Fibroblast of lung (primary cell): ENCODE measurements at places on chromosomes 2 and 18. TPM values are rescaled to one million over a fixed set of nuclear protein-coding genes. Genes with fewer than 3 reads are reported as not detected.
A peak's percentile ranks its signal among the peaks of the same experiment; 100 is the strongest.

DNA sequence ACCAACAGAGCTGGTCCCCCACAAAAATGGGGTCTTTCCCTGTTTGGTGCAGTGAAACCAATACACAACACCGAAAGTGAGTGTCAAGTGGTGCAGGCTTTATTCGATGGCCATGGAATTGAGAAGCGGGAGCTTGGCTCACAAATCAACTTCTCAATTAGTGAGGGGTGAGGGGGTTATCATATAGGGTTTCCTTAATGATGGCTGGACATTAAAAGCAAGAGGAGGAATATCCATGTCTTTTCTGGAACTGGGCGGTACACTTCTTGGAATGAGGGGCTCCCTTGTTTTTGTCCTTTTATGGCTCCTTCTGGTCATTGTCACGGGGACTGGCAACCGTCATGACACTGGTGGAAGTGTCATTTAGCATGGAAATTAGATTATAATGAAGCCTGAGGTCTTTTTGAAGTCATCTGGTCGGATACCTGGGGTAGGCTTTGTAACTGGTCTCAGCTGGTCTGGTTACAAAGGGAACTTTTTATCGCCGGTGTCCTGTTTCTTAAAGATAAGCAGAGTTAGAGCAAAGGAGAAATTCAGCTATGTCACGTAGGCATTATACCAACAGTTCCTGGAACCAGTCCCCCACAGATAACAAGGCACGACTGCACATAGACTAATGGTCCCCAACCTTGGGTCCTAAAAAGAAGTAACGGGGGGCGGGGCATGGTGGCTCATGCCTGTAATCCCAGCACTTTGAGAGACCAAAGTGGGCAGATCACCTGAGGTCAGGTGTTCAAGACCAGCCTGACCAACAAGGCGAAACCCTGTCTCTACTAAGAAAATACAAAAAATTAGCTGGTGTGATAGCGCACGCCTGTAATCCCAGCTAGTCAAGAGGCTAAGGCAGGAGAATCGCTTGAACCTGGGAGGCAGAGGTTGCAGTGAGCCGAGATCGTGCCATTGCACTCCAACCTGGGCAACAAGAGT lies 93.5 kb upstream of the NDUFV2 start:
- H3K4me3 ChIP-seq, result no peak overlapping the region
- no peaks in the 10 kb centered on the region for H3K27me3 ChIP-seq
- DNase-seq, result no peak
- no peaks in the 10 kb centered on the region for H3K36me3 ChIP-seq
- no peaks in the 10 kb centered on the region for H3K4me1 ChIP-seq

DNA sequence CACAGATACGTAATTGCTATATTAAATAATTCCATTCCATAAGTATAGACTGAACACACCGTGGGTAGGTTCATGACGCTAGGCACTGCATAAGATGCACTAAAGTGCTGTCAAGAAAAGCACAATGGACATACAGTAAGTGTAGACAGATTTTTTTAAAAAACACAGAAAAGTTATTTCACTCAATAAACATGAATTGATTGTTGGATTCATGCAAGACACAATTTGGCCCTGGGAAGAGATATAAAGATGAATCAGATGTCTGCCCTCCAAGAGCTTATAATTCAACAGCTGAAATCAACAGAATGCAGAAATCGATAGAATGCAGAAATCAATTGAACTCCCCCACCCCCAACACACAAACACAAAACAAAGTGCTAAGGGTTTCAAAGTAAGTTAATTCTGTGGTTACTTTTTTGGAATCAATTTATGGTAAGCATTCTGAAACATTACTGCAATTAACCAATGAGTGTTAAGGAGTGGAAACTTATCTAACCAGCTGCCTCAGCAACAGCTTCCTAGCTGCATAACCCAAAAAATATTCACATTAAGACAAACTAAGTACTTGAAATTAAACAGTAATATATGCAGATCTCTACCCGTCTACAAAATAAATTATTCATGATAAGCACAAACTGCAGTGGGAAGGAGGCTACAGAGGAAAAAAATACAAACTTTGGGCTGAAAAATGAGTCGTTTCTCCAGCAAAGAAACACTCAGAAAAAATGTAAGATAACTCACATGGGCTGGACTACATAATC lies 1.6 kb downstream of the NBAS start:
- H3K27ac ChIP-seq, result no peak overlapping the region
- no peaks in the 10 kb centered on the region for H3K36me3 ChIP-seq
- no peaks in the 10 kb centered on the region for H3K4me1 ChIP-seq
- no peaks in the 10 kb centered on the region for H3K27me3 ChIP-seq
- H3K4me3 ChIP-seq, result peak overlapping the region; percentile 98

DNA sequence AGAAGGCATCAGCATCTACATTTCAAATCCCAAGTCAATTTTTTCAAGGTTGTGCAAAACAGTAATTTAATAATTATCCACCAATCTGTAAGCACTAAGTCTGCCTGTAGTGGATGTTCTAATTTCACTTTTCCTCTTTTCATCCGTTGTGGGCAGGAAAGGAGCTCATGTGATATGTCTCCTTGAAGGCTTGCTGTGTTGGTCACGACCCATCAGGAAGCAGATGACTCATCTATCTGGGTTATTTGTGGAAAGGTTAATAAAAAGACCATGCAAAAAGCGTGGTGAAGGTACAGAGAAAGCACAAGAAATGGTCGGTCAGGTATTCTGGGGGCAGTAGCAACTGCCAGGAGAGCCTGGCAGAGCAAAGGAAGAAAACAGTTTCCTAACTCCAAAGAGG lies 476.7 kb upstream of the RAB6C start:
- H3K4me3 ChIP-seq, result no peak overlapping the region
- H3K36me3 ChIP-seq, result no peaks in the 10 kb centered on the region
- H3K27ac ChIP-seq, result no peak overlapping the region
- H3K4me1 ChIP-seq, result no peaks in the 10 kb centered on the region

DNA sequence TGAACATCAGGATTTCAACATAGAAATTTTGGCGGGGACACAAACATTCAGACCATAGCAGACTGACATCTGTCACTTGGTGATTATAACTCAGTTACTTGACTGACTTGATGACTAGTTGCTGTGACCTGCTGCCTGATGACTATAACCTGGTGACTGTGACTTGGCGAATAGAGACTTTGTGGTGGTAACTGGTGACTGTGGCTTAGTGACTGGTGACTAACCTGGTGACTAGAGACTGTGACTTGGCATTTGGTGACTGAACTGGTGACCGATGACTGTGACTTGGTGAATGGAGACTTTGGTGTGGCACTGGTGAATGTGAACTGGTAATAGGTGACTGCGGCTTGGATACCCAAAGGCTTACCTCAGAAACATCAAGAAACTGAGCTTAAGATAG lies 563.1 kb upstream of the FAM98A start:
- DNase-seq, result no peak
- no peaks in the 10 kb centered on the region for H3K36me3 ChIP-seq
- H3K4me1 ChIP-seq, result no peaks in the 10 kb centered on the region
- no peak overlapping the region for H3K27ac ChIP-seq
- no peaks in the 10 kb centered on the region for H3K27me3 ChIP-seq

DNA sequence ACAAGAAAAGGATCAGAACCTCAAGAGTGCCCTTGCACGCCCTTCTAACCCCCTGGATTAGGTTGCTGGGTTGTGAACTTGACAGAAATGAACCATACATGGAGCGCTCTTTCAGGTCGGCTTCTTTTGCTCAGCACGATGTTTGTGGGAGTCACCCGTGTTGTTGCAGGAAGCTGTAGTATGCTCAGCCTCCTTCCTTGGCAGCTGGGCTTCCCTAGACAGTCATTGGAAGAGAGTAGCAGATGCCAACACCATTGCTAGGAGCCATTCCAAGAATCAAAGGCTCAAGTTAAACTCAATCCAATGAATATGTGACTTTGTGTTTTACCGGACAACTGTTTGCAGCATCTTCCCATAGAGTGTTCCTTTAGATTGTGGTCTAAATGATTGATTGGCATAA lies 47.0 kb downstream of the RAB12 start:
- H3K27me3 ChIP-seq, result no peaks in the 10 kb centered on the region
- no peaks in the 10 kb centered on the region for H3K36me3 ChIP-seq

- no peaks in the 10 kb centered on the region for H3K27me3 ChIP-seq
- H3K4me1 ChIP-seq, result no peaks in the 10 kb centered on the region
- H3K36me3 ChIP-seq, result no peaks in the 10 kb centered on the region
- H3K27ac ChIP-seq, result no peak overlapping the region
Measured at GRCh38 chr2:82875858-82876257, 1583.2 kb downstream of the SUCLG1 start.

DNA sequence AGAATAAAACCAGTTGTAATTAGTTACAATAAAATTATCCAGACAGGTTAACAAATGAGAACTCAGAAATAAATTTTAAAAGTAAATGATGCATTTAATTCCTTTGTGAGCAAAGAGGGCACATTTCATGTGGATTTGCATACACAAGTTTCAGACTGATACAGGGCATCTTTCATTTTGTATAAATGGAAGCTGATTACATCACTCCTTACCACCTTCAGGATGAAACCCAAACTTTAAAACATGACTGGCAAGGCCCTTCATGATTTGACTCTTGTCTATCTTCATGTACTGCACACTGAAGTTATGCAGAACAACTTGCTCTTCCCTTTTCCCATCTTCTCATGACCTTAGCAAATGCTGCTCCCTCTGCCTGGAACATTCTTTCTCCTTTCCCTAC lies 26.9 kb downstream of the EFEMP1 start:
- H3K27me3 ChIP-seq, result no peaks in the 10 kb centered on the region
- peaks cover 9% of the 10 kb centered on the region for H3K4me1 ChIP-seq
- no peak for DNase-seq
- no peak overlapping the region for H3K27ac ChIP-seq
- H3K36me3 ChIP-seq, result no peaks in the 10 kb centered on the region

GRCh38 chr2:104406261-104406726 lies 447.6 kb upstream of the POU3F3 start:
- H3K36me3 ChIP-seq, result no peaks in the 10 kb centered on the region
- no peaks in the 10 kb centered on the region for H3K4me1 ChIP-seq
- DNase-seq, result peak; percentile 65
- no peak overlapping the region for H3K4me3 ChIP-seq
- H3K27me3 ChIP-seq, result no peaks in the 10 kb centered on the region

- H3K4me1 ChIP-seq, result no peaks in the 10 kb centered on the region
- H3K27ac ChIP-seq, result no peak overlapping the region
- peak; percentile 27 for DNase-seq
- H3K36me3 ChIP-seq, result peaks cover 5% of the 10 kb centered on the region
- no peaks in the 10 kb centered on the region for H3K27me3 ChIP-seq
Measured at GRCh38 chr2:169637620-169638019, 53.5 kb downstream of the PPIG start.

- H3K4me1 ChIP-seq, result peaks cover 6% of the 10 kb centered on the region
- H3K27me3 ChIP-seq, result peaks cover 3% of the 10 kb centered on the region
- H3K4me3 ChIP-seq, result no peak overlapping the region
Measured at GRCh38 chr18:23142251-23142929, 7.1 kb downstream of the CABLES1 start.

DNA sequence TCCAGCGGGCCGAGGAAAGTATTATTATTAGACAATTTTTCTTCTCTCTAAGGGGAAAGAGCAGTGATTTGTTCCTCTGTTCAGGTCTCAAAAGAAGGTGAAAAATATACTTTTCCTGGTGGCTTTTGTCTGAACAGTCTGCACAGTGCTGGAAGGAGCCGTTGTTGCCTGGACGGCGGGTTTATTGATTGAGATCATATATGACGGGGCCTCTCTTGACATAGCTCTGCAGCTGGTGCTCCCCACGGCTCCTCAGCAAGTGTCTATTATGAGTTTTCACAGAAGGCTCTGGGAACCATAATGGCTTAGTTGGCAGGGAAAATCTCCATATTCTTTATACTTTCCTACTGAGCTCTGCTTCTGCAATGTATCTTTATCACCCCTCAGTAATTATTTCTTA lies 42.9 kb downstream of the FSHR start:
- no peak overlapping the region for H3K27ac ChIP-seq
- no peak for DNase-seq
- no peaks in the 10 kb centered on the region for H3K36me3 ChIP-seq
- H3K4me1 ChIP-seq, result no peaks in the 10 kb centered on the region
- no peaks in the 10 kb centered on the region for H3K27me3 ChIP-seq
- no peak overlapping the region for H3K4me3 ChIP-seq

- no peaks in the 10 kb centered on the region for H3K36me3 ChIP-seq
- H3K4me3 ChIP-seq, result no peak overlapping the region
- H3K27me3 ChIP-seq, result no peaks in the 10 kb centered on the region
- peak; percentile 17 for DNase-seq
- peaks cover 4% of the 10 kb centered on the region for H3K4me1 ChIP-seq
Measured at GRCh38 chr2:28094739-28095138, 204.2 kb downstream of the BABAM2 start.

- no peak overlapping the region for H3K27ac ChIP-seq
- H3K4me1 ChIP-seq, result no peaks in the 10 kb centered on the region
- H3K27me3 ChIP-seq, result no peaks in the 10 kb centered on the region
- no peak for DNase-seq
- H3K36me3 ChIP-seq, result no peaks in the 10 kb centered on the region
- H3K4me3 ChIP-seq, result no peak overlapping the region
Measured at GRCh38 chr2:233242231-233242927, 9.1 kb upstream of the ATG16L1 start.

- no peak overlapping the region for H3K4me3 ChIP-seq
- H3K27ac ChIP-seq, result no peak overlapping the region
- no peaks in the 10 kb centered on the region for H3K36me3 ChIP-seq
- no peaks in the 10 kb centered on the region for H3K27me3 ChIP-seq
- no peak for DNase-seq
- no peaks in the 10 kb centered on the region for H3K4me1 ChIP-seq
Measured at GRCh38 chr18:12773369-12773768, 70.5 kb downstream of the PSMG2 start.

DNA sequence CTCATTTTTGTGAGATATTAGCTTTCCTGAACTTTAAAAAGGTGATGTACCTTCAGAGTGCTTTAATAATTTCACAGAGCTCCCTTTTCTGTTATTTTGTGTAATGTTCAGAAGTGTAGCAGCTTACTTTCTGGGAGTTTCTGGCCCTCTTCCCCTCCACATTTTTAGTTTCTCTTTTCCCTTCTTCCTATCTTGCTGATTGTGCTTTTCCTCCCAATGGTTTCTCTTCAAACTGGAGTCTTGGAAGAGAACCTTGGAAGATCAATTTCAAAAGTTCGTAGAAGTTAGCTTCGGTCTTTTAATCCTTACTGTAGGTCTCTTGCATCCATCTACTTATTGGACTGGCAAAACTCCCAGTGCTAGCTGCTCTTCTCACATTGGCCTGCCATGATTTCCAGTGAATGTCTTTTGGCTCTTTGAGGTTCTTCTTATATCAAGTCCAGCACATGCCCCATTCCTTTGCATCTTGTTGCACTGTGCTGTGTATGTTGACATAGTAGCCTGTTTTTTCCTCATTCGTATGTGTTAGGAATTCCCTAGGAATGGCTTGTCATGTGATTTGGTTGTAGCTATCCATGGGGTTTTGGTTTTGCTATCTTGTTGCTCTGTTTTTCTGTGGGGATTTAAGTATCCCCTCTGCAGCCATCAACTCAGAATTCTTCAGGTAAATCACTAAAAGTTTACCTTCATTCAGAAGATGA lies 7.8 kb downstream of the CCNT2 start:
- DNase-seq, result peak; percentile 7
- no peak overlapping the region for H3K27ac ChIP-seq
- H3K27me3 ChIP-seq, result no peaks in the 10 kb centered on the region
- peaks cover 7% of the 10 kb centered on the region for H3K4me1 ChIP-seq
- no peaks in the 10 kb centered on the region for H3K36me3 ChIP-seq

GRCh38 chr18:25834061-25834460 lies 256.4 kb downstream of the SS18 start:
- DNase-seq, result no peak
- no peaks in the 10 kb centered on the region for H3K4me1 ChIP-seq
- H3K27me3 ChIP-seq, result no peaks in the 10 kb centered on the region
- H3K27ac ChIP-seq, result no peak overlapping the region

Gene RAB31
- 26.2 and 29.6 TPM in 2 replicates for total RNA-seq

Gene HNRNPLL
- 48.3 and 51.4 TPM in 2 replicates for total RNA-seq

Gene RGPD4
- under 0.01 TPM in 1 of 2 replicates, not detected in the other for total RNA-seq
